A673 (cell line): ENCODE measurements at places on chromosomes 2 and 18. TPM values are rescaled to one million over a fixed set of nuclear protein-coding genes. Genes with fewer than 3 reads are reported as not detected.

DNA sequence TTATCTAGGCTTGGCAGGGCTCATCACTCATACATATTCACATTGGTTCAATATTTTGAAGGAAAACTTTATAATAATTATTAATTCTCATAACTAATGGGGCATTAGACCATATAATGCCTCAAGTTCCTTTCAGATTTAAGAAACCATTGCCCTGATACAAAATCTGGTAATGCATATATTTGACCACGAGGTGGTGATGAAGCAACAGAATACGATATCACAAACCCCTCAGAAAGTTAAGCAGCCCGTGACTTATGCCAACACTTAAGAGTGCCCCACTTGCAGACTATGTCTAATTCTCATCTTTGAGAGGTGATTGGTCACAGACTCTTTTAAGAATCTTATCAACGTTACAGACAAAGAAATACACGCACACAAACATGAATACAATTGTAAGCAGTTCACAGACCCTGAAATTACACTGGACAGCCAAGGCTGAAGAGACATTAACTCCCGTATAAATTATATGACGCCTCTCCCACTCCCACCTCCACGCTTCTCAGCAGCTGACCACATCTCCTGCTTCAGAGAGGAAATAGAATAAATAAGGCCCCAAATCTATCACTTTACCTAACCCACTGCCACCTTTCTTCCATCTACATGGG lies 20.7 kb upstream of the DNAH6 start:
- H3K4me3 ChIP-seq, result no peak overlapping the region
- H3K27me3 ChIP-seq, result no peaks in the 10 kb centered on the region
- H3K27ac ChIP-seq, result no peak overlapping the region
- DNase-seq, result peak; percentile 78
- no peaks in the 10 kb centered on the region for H3K36me3 ChIP-seq
- H3K4me1 ChIP-seq, result no peaks in the 10 kb centered on the region

DNA sequence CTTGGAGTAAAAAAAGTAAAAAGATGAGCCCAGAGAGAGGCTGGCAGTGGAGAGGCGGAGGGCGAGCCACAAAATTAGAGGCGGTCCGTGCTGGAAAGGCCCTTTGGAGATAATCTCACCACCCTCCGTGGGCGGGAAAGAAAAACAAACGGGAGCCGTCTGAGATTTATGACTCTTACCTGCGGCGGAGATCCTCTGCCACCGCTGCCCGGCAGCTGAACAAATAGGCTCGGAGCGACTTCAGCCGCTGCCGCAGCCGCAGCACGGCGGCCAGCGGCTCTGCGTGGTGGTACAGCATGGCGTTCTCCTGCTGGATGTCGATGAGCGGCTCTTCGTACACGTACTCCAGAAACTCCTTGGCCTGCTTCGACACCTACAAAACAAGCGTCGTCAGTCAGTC lies 94.6 kb downstream of the PLEKHM3 start:
- no peak for DNase-seq
- H3K27me3 ChIP-seq, result no peaks in the 10 kb centered on the region
- H3K36me3 ChIP-seq, result no peaks in the 10 kb centered on the region
- no peak overlapping the region for H3K27ac ChIP-seq
- H3K4me1 ChIP-seq, result no peaks in the 10 kb centered on the region
- H3K4me3 ChIP-seq, result no peak overlapping the region

Gene IL18RAP
- not detected in 2 replicates for total RNA-seq

DNA sequence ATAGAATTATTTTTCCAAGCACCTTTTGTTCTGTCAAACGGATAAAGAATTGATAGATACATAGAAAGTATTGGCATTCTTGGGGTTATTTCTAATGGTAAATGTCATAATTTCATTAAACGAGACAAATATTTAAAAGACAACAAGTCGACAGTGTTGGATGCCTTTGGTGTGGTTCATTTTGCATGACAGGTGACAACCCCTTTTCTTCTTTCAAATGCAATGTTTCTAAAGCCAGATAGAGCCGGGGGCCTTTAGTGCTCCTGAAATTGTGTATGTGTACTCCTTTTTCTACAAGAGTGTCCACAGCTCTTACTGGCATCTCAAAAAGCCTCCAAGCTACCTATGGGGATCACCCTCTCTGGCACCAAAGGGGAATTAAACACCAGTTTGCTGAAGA lies 350.8 kb upstream of the ID2 start:
- H3K4me1 ChIP-seq, result peaks cover 8% of the 10 kb centered on the region
- no peak for DNase-seq
- no peaks in the 10 kb centered on the region for H3K36me3 ChIP-seq
- H3K4me3 ChIP-seq, result no peak overlapping the region

Gene CDK15
- 0.11 and 0.31 TPM in 2 replicates for total RNA-seq

GRCh38 chr18:56565551-56566345 lies 72.6 kb downstream of the TXNL1 start:
- no peak overlapping the region for H3K4me3 ChIP-seq
- H3K36me3 ChIP-seq, result no peaks in the 10 kb centered on the region
- H3K4me1 ChIP-seq, result peaks cover 4% of the 10 kb centered on the region
- no peaks in the 10 kb centered on the region for H3K27me3 ChIP-seq

- H3K36me3 ChIP-seq, result no peaks in the 10 kb centered on the region
- no peak overlapping the region for H3K4me3 ChIP-seq
- H3K27ac ChIP-seq, result no peak overlapping the region
- no peaks in the 10 kb centered on the region for H3K27me3 ChIP-seq
Measured at GRCh38 chr2:8577573-8577972, 104.3 kb upstream of the ID2 start.

DNA sequence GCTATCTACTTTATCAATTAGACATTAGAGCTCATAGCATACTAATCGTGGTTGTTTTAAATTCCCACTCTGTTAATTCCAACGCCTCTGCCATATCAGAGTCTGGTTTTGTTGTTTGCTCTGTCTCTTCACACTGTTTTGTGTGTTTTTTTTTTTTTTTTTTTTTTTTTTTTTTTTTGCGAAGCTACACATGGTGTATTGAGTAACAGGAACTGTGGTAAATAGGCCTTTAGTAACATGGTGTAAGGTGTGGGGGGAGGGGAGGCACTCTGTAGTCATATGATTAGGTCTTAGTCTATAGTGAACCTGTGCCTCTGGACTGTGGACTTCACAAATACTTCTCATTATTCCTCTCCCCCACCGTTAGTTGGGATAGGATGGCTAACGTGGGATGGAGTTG lies 370.7 kb upstream of the RAB12 start:
- no peak overlapping the region for H3K27ac ChIP-seq
- no peaks in the 10 kb centered on the region for H3K36me3 ChIP-seq

Gene SNRNP200
- total RNA-seq, result 202 and 208 TPM in 2 replicates

DNA sequence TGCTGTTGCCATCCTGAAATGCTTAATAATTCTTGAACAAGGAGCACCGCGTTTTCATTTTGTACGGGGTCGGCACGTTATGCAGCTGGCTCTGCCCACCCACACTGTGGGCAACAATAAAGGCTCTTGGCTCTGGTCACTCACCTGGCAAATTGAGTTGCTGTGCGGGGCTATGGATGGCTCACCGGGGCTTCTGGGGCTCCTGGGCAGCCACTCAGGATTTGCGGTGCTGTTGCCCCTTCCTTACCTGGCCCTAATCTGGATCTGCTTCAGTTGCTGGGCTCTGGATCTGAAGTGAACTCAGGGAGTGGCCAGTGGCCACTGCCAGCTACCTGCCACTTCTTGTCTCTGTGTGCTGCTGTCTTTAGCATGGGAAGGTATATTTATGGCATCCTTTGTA lies 22.7 kb downstream of the RHOB start:
- H3K4me3 ChIP-seq, result no peak overlapping the region
- H3K27me3 ChIP-seq, result no peaks in the 10 kb centered on the region
- no peak for DNase-seq

GRCh38 chr2:147636238-147636882 lies 208.5 kb upstream of the ACVR2A start:
- no peak for DNase-seq
- no peak overlapping the region for H3K27ac ChIP-seq
- no peak overlapping the region for H3K4me3 ChIP-seq
- H3K27me3 ChIP-seq, result no peaks in the 10 kb centered on the region
- no peaks in the 10 kb centered on the region for H3K36me3 ChIP-seq
